RPMI7951 (cell line): ENCODE measurements at places on chromosomes 7 and 10. TPM values are rescaled to one million over a fixed set of nuclear protein-coding genes. Genes with fewer than 3 reads are reported as not detected.

GRCh38 chr10:14971867-14972448, 12.8 kb downstream of the MEIG1 start:
- DNase-seq: peak; percentile 21

DNA sequence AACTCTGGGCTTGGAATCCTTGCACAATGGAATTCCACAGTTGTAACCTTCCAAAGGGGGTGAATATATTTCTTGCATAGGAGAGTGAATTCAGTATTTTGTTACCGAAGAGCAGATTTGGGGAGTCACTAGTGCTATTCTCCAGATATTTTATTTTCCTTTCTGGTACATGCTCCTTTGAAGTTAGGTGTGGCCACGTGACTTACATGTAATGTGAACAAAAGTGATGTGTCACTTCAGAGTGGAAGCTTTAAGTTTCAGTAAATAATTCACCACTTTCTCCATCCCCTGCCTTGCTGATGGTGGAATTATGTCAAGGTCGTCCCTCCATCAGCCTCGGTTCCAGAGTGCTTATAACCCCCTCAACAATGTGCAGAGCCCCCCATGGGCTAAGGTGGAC, 25.3 kb downstream of the ASNS start:
- DNase-seq: no peak

GRCh38 chr7:80640846-80641245, 2.4 kb downstream of the CD36 start:
- peak; percentile 67 for DNase-seq

DNMBP gene
- 5.9 and 7.2 TPM in 2 replicates for total RNA-seq

GRCh38 chr7:54944179-54944578, 74.6 kb upstream of the EGFR start:
- peak; percentile 51 for DNase-seq

DNA sequence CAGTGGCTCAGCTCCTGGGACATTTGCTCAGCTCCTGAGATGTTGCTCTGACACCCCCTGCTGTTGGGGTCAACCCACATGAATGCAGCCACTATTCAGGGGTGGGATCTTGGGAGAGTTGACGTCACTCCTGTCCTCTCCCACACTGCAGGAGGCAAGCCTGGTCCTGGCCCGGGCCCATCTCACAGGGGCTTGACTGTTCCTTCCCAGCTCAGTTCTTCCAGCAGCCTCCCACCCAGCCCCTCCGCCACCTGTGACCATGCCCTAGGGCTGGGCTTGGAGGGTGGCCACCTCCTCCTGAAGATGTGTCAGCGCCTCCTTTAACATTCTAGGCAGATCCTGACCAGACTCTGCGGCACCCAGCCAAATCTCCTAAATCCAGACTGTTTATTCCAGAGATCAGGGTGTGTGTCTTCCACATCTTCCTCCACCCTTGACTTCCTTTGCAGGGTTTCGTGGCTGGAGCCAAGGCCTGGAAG, 19.1 kb upstream of the OPALIN start:
- no peak for DNase-seq

ASAH2 gene
- total RNA-seq: 0.39 and 0.84 TPM in 2 replicates
